ENCODE measurements at places on chromosomes 1 and 21. TPM values are rescaled to one million over a fixed set of nuclear protein-coding genes. Genes with fewer than 3 reads are reported as not detected.
A peak's percentile ranks its signal among the peaks of the same experiment; 100 is the strongest.

Gene ADCY10
- total RNA-seq: 4.7 TPM

Gene RNF186
- total RNA-seq: 0.17 TPM

Gene PDPN
- 0.17 TPM for total RNA-seq

DNA sequence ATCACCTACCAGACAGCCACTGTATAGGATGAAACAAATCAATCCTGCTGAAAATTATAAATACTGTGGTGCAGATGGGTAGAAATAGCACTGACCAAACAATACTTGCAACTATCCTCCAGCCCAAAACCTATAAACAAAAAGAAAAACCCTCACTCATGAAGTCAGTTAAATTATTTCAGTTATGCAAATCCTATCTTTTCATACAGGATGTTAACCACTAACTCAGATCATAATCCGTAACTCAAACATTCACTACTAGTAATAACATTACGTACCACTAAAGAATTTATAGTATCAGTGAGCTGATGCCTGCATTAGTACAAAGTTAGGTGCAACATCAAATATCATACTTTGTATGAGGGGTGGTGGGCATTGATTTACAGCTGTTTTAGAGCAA, 2.6 kb downstream of the NDC1 start:
- DNase-seq: no peak

DNA sequence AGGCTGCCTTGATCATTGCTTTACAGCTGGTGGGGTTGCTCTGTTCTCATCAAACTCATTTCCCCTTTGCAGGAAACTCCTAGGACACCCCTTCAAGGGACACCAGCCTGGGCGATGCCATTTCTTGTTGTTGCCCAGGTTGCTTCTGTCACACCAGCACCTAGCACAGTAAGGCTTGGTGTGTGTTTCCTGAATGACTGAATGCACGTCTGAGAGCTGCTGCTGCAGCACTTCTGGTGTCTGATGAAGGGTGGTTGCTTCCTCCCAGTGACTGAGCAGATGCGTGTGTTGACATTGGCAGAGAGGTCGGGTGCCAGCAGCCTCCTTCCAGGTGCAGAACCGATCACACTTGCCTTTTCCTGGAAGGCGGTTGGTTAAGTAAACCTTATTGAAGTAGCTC, 477.4 kb downstream of the CAMTA1 start:
- DNase-seq: no peak

- DNase-seq: peak; percentile 85
Measured at GRCh38 chr1:28877132-28877781, 37.1 kb upstream of the EPB41 start.

- no peak for DNase-seq
Measured at GRCh38 chr21:44084496-44085241, 22.5 kb upstream of the PWP2 start.

GRCh38 chr1:162717548-162718184, 72.8 kb upstream of the HSD17B7 start:
- DNase-seq: no peak

DNA sequence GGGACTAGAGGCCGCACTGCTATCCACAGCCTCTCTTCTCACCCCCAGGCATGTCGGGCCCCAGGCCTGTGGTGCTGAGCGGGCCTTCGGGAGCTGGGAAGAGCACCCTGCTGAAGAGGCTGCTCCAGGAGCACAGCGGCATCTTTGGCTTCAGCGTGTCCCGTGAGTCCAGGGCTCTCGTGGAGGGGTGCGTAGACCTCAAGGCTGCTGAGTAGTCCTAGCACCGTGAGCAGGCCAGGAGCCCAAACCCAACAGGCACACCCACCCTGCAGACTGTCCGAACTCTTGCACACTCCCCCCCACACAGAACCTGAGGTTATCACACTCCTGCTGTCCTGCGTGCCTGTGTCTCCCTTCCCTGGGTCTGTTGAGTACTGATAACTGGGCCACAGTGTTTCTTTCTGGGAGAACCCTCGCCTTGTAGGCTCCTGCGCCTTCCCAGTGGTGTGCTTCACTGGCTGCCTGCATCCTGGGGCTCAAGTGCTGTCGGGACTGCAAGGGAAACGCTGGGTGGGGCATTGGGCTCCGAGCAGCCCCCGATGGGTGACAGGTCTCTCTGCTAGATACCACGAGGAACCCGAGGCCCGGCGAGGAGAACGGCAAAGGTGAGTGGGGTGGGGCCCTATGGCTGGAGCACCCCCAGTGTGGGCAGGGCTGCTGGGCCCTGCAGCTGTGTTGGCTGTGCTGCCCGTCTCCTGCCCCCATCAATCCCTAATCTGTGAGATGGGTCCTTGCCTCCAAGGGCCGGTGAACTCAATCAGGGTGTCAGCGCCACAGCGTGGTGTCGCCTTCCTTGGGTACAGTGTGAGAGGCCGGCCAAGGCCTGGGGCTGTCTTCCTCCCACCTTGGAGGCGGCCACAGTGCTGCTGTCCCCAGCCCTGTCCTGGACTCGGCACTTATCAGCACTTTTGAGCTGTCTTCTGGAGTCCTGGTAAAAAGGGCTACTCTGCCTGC, 4.0 kb upstream of the GJC2 start:
- DNase-seq: peak; percentile 75

DNA sequence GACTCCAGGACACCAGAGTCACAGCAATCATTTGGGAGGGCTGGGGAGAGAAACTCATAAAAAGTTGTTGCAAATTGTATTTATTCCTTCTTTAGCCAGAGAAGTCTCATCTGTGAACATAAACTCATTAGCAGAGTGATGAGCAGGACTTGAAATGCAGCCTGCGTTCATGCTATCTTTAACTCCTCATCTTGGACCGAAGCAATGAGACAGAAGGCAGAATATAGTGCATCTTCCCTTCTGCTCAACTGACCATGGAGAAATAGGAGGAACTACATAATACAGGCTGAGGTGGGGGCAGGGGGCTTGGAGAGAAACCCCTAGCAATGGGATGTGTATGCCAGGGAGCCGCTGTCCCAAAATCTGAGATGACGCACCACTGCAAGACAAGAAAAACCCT, 121.8 kb upstream of the AJAP1 start:
- DNase-seq: no peak

DNA sequence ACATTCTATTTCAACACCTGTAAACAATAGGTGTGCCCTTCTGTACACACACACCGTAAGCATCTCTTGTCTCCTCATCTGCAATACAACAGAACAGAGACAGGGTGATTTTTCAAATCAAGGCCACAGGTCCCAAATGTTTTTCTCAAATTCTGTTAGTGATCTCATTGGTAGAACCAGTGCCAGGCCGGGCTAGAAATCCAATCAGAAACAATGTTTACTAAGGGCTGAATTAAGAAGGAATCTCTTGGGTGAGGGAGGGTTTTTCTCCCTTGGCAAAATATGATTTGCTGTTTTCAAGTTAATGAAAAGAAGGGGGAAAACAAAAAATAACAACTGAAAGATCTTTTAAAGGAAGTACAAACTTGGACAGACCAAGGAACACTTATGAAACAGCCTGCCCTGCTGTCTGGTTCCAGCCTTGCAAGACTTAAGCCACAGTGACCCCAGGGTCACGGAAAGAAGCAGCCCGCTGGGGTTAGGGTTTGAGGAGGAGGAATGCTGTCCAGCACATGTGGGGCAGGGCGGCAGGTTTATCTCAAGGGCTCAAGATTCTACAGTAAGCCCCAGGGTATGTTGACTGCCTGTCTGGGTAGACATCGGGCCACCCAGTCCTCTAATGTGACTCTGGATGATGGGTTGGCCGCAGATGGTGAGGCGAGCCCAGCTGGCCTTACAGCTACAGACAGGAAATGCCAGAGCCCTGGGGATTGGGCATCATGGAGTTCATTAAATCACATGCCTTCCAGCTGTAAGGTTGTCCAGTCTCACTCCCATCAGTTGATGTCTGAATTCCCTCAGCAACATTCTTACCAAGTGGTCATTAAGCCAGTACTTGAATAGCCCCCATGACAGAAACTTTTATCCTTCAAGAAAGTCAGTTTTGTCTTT, 73.3 kb upstream of the SLC44A3 start:
- no peak for DNase-seq

DNA sequence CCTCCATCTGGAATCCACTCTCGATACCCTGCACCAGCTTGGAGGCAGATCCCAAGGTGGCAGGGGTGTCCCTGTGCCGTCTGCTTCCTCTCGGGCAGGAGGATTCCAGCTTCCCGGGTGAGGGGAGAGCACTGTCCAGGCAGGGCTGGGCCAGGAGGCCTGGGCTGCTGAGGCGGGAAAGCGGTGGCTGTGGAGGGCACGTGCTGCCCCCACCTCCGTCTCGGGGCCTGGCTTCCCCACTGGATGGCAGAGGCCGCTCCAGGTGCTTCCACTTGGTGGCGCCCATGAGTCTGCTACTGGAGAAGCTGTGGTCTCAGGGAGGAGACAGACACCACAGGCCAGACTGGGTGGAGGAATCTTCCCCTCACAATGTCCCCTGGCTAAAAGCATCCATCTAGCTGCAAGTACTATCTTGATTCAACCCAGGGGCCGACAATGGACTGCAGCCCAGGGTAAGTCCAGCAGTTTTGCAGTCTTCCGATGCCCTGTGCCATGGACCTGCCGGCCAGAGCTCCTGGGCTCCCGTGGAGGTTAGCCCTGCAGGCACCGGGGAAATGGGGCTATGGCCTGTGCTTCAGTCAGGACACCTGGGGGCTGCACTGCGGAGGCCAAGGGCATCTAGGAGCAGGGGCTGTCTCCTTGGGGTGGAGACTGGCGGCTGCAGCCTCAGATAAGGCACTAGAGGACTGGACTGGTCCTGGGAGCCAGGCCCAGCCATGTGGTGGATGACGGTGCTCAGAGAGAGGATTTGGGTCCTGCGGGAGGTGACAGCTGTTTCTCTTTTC, 41.3 kb upstream of the EIF4G3 start:
- DNase-seq: peak; percentile 64
